Left ventricle myocardium superior (tissue), 1 donor: ENCODE measurements at places on chromosomes 1 and 21.

GRCh38 chr1:47559944-47560695 is 122.3 kb downstream of the FOXD2 start:
- no peak for DNase-seq

DNA sequence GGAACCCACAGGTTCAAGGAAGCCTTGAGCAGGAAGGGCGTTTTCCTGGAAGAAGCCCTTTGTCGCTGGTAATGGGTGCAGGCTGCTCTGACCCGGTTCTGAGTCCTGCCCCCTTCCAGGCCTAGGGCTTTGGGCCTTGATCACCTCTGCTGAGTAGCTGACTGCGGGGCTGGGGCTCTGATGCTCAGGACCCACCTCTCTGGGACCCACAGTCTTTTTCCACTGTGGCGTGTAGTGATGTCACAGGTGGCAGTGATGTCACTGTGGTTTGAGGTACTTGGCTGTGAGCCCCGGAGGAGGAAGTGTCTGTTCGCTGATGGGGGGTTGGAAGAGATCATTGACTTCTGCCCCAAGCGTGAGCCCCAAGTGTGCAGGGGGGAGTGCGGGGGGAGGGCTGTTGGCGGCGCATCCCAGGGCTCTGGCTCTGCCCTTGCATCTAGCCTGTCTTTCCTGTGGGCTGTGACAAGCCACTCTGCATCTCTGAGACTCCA is 6.9 kb downstream of the TNFRSF1B start:
- no peak for DNase-seq

DNA sequence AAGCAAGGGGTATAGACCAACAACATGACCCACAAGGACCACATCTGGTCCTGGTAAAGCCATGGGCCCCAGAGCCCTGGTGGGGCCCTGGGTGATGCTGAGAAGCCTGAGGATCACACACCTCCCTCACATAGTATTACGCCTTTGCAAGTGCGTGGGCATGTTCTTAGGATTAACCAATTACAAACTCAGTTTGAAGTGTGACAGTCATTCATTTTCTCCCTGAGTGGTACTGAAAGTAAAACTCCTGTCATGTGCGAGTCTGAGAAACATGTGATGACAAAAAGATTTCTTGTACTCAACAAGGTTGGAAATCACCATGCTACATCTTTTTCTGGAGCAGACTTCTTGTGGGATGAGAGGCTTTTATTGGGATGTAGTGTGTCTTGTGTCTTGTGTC is 315.3 kb upstream of the DUSP10 start:
- no peak for DNase-seq

DNA sequence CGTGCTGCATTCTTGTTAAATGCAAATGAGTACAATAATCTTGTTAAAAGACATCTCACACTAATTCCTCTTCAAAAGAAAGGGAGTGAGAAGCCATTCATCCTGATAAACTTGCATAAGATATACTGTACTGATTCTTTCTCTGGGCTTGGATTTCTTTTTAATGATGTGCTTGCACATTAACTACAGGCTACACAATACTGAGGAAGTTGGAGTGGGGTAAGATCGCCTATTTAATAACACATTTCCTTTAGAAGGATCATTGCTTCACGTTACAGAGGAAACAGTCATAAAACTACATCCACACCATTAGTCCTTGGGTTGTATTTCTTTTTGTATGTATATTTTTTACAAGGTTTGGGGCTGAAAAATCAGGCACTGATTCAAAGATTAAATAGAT is 36.6 kb downstream of the NRIP1 start:
- DNase-seq = no peak

- DNase-seq = no peak
Observed at GRCh38 chr21:26883768-26884167, 38.6 kb upstream of the ADAMTS1 start.

- DNase-seq = no peak
Observed at GRCh38 chr1:201167041-201167991, 13.0 kb upstream of the TMEM9 start.

DNA sequence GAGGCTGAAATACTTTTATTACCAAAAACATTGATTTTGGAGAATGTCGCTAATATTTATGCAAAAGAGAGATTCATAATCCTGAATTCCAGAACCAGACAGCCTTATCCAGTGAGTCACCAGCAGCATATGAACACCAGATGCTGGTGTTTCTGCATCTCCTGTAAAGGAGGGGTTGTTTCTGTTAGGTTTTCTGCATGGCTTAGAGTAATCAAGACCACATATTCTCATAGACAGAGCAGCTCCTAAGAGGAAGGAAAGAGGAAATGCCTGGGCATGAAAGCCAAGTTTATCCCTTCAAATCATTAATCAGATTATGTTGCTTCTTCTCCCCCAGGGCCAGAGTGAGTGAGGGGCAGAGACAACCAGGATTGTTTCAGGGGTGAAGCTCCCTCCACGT is 86.2 kb downstream of the NGF start:
- DNase-seq = no peak

DNA sequence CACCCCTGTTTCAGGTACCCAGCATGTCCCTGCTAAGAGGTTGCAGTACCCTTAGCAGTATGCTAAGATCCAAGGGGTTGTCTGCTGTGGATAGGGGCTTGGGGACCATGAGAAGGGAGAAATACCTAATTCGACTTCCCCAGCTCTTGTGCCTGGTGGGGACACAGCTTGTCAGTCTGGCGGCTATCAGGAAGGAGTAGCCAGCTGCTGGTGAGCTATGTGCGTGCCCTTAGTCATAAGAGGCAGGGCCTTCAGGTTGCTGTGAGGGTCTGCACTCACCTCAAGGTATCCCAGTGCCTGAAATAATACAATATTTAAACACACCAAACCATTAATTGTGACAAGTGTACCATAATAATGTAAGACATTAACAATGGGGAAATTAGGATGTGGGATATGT is 205.1 kb upstream of the SGIP1 start:
- no peak for DNase-seq

- no peak for DNase-seq
Observed at GRCh38 chr21:31675960-31676359, 16.5 kb downstream of the SOD1 start.

DNA sequence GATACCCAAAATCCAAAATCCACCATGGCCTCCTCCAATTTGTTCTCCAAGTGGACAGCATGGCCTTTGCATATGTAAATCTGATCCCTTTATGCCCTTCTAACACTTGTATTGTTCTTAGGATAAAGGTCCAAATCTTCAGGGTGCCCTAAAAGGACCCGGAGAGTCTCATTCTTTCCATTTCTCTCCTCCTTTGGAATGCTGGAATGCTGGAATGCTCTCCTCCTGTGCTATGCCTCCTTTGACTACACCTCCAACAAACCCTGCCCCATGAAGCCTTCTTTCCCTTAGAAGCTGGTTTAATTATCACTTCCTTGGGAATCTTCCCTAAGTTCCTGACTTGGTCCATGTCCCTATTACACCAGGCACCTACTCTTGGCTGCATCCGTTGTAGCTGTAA is 484.8 kb upstream of the RUNX1 start:
- DNase-seq = no peak

GRCh38 chr1:160419838-160420169 is 19.4 kb downstream of the VANGL2 start:
- no peak for DNase-seq

DNA sequence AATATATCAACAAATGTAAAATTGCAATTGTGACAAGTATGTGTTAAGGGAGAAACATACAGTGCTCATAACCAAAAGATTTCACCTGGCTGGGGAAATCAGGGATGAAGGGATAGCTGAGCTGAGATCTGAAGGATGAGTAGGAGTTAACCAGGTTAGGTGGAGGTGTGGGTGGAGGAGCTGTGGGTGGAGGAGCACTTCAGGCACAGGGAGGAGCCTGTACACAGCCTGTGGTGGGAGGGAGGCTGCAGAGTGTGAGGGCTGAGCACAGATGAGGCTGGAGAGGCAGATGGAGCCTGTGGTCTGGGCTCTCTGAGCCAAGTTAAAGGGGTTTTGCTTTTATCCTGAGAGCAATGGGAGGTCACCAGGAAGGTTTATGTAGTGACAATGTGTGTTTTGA is 111.9 kb downstream of the XCL2 start:
- no peak for DNase-seq

DNA sequence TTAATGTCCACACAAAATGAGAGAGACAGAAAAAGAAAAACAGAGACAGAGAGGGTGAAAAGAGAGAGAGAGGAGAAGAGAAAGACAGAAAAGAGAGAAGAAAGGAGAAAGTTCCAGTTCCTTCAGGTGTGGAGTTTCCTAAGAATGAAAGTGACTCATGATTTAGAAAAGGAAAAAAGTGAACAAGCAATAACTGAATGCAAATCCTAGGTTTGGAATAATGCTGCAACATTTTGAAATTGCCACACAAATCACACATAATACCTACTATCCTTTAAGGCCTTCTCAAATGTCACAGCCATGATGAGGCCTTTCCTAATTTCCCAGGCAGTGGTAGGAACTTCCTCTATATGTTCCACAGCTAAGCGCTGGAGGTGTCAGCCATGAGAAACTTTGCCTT is 31.5 kb upstream of the XPR1 start:
- no peak for DNase-seq

DNA sequence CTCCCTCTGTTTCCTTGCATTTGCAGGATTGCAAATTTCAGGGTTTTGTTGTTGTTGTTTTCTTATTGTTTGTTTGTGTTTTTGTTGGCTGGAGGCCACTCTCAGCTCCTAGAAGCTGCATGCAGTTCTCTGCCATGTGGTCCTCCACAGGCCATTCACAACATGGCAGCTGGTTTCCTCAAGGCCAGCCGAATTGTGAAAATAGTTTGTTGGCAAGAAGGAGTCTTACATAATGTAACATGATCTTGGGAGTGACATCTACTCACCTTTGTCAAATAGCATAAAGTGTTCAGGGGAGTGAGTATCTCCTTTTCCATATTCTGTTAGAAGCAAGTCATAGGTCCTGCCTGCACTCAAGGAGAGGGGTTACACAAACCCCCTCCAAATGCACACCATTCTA is 10.6 kb upstream of the UAP1 start:
- no peak for DNase-seq

DNA sequence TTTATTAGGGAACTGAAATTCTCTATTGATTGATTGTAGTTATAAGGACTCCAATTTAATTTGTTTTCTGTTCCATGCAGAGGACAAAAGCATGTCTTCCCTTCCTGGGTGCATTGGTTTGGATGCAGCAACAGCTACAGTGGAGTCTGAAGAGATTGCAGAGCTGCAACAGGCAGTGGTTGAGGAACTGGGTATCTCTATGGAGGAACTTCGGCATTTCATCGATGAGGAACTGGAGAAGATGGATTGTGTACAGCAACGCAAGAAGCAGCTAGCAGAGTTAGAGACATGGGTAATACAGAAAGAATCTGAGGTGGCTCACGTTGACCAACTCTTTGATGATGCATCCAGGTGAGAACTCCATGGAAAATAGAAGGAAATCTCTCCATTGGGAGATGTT is 1.5 kb downstream of the SETDB1 start:
- no peak for DNase-seq

- no peak for DNase-seq
Observed at GRCh38 chr1:99755664-99756063, 10.8 kb downstream of the FRRS1 start.

- no peak for DNase-seq
Observed at GRCh38 chr1:161200421-161200991, 1.7 kb upstream of the ADAMTS4 start.

DNA sequence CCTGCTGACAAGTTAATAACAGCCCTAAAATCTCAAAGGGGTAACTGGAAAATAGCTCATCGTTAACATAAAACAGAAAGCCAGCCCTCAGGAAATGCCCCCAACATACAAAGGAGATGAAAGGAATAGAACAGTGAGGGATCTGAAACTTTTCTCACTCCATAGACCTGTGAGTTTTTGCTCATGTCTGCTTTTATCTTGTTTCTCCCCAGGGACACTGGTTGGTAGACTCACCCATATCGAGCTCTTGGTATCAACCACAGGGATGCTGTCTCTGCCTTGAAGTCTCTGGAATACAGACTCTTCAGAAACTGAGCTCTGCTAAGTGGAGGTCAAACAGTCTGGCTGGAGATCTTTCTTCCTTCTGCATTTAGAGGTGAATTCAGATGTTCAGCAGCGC is 77.4 kb upstream of the CAMK1G start:
- no peak for DNase-seq

DNA sequence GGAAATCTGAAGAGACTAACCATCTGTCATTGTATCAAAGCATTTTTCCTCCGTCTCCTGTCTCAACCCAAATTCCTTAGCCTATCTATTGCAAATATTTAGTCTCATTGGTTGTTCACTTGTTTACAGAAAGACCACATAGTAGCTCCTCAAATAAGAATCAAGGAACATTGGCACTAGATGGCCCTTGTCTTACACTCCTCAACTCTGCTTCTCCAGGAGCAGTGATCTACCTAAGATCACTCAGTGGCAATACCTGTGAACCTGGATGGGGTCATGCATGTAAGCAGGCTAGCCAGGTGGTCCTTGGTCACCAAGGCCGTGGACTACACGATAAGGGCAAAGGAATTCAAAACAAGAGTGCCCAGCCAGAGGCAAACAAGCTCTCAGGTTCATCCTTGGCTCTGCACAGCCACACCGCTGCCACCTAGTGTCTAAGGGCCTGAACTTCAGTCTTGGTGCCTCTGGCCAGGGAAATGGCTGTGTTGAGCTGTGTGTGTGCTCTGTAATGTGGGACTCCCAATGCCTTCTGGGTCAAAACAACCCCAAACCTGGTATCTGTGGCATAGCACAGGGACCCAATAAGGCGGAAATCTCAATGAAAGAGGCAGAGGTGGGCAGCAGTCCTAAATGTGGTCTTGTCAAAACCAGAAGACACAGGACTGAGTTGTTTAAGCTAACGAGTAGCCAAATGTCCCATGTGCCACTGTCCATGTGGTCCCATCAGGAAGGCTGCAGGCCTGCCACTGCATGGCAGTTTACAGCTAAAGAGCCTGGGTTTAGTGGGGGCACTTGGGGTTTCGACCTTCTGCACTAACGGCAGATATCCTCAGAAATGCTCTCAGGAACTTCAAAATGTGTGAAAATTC is 54.5 kb downstream of the GPR161 start:
- peak; percentile 73 for DNase-seq

GRCh38 chr1:153545067-153546055 is at the start of gene S100A4:
Gene S100A4 (minus strand): TSS chr1:153545806. CDS start chr1:153544794, 1,012 bp downstream.
- peak; percentile 95 for DNase-seq
